ENCODE measurements at places on chromosomes 1 and 21. TPM values are rescaled to one million over a fixed set of nuclear protein-coding genes. Genes with fewer than 3 reads are reported as not detected.

The PARS2 gene
- 5.3 TPM for total RNA-seq

The MAP1LC3C gene
- total RNA-seq = not detected

The SLFNL1 gene
- total RNA-seq = under 0.01 TPM

The GABPB2 gene
- total RNA-seq = 19.3 TPM

DNA sequence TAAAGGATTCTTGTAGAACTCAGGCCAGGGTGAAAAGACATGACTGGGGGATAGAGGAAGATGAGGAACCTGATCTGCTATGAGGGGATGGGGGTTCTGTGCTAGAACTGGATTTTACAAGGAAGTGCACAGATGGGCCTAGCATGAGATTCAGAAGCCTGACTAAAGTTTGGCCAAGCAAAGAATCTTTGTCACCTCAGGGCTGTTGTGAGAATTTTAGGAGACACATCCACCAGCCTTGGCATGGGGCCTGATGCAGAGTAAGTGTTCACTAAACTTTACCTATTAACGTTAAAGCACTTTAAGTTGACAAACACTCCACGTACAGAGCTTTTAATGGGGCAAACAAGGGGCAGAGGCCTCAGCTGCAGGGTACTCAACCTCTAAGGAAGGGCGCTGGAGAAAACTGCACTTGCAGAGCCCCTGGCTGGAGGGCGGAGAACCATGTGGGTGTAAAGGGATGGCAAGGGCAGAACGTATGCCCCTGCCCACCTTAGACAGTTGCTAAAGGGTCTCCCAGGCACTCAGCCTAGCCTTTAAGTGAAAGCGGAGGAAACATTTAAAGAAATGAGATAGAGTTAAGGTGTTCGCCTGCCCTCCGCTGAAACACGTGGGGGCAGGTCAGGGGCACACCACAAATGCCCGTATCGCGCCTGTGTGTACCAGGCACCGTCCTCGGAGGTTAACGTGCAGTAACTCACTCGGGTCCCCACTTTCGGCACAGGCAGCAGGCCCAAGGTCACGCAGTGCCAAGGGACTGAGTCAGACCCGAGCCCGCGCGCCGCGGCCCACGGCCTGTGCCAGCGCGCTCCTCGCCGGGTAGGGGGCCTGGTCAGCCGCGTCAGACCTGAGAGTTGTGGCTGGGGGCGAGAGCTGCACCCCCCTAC is 990 bp upstream of the MRPS6 start:
- no peak for DNase-seq

- no peak for DNase-seq
Measured at GRCh38 chr1:17122521-17123164, 3.4 kb upstream of the PADI2 start.

DNA sequence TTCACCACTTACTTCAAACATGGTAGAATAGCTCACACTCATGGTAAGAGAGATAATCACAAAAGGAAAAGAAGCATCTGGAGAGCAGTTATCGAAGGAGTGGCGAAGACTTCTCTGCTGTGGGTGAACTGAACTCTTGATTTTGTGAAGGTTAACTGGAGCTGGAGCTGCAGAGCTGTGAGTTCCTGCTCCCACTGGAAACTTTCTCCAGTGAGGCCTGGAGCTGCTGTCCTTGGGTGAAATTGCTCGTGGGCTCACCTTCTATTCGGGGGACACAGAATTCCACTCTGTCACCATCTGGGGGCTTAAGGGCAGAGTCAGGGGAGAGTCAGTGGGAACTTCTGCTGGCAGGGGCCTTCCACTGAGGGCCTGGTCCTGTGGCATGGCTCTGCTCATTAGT is 45.9 kb downstream of the MAB21L3 start:
- DNase-seq = no peak

GRCh38 chr1:24161270-24161669 is 18.3 kb upstream of the IL22RA1 start:
- peak; percentile 20 for DNase-seq

GRCh38 chr1:172298141-172298540 is 122.3 kb upstream of the C1orf105 start:
- no peak for DNase-seq

DNA sequence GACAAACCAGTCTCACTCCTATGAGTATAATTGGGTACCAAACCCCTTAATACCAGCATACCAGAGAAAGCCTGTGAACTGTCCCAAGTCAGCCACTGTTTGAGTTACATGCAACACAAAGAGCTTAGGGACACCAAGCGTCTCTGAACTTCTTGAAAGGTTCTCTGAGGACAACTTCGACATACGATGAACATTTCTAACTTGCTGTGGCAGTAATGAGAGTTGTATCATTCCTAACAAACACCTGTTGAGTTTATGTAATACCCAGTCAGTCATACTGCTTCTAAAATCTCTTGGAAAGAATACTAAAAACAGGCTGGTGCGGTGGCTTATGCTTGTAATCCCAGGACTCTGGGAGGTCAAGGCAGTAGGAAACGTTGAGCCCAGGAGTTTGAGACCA is 18.4 kb downstream of the CCT8 start:
- DNase-seq = no peak

- no peak for DNase-seq
Measured at GRCh38 chr21:32516756-32517649, 68.3 kb downstream of the TCP10L start.

- no peak for DNase-seq
Measured at GRCh38 chr1:112133487-112133886, 144.0 kb upstream of the KCND3 start.

DNA sequence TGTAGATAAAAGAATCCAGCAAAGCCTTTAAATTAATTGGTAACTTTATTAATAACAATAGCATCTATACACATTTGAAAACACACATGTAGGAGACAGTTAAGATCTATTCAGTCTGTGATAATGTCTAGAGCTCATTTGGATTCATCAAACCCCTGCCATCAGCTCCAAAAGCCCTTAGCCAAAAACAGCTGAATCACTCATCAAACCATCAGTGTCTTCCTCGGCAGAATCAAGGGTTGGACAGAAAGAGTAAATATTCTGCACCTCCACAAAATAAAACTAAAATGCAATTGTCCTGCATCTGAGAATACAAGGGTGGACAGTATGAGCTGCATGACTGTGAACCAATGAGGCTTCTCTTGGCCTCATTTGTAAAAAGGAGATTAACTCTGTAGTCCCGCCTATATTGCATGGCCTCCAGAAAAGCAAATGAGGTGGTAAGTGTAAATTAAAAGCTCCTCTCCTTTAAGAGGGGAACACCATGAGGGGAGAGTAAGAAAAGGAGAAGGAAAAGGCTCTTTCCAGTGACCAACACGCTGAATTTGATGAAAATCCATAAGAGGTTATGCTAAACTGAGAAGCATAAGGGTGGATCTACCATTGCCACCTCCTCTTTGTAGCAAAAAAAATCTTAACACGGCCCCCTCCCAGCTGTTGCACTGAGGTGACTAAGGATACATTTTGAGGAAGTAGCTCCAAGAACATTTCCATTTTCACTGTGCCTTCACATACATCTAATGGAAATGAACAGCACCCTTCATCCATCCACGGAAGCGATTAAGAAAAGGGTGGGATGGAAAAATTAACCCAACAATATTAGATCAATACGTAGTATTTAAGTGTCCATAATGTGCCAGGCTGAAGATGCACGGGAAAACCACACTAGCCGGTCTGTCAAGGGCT is 14.7 kb upstream of the BOLA1 start:
- peak; percentile 7 for DNase-seq

DNA sequence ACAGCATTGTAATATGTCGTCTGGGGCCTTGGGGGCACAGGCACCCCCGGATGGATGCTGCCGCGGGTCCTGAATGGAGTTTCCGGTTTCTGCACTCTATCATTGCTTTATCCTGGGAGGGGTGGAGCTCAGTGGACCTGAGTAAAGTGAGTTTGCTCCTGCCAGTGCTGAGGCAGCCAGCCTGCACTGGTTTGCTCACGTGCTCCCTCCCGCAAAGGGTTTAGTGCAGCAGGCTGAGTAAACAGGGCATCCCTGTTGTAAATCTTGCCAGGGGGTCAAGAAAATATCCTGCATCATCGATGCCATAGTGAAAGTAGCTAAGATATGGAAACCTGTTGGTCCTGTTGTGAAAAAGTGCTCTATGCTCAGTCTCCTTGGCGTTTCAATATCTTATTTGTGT is 85.6 kb upstream of the BRINP3 start:
- no peak for DNase-seq

- peak; percentile 99 for DNase-seq
Measured at GRCh38 chr1:248842781-248843331, 4.8 kb downstream of the ZNF672 start.

DNA sequence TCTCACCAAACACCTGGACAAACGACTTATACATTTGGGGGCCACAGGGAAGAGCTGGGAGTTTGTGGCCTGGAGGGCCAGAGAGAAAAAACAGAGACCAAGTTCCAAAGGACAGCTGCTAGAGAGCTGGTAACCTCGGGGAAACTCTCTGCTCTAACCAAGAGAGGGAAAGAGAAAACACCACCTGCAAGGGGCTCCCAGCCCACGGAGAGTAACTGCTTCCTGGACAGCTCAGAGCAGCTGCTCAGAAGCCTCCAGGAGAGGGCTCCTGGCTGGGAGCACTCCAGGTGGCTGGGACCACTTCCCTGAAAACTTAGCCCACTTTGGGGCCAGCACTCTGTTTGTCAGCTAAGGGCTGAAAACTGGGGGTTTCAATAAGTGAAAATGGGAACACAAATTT is 154.8 kb upstream of the GRIK3 start:
- DNase-seq = no peak

DNA sequence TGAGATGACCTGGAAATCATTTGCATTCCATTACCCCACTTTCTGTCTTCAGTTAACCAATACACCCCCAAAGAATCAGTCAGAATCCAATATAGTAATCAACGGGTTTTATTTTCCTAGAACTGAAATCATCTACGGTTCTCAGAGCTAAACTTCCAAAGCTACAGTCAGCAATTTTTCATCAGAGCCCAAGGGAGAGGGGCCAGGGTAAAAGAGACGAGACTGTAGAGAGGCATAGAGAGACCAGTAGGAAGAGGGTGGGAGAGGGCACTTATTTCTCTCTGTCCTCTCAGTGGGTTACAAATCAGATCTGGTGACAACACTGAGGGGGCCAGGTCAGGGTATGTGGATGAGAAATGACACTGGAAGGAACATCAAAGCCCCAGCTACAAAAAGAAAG is 1.1 kb upstream of the MRPL24 start:
- DNase-seq = no peak

DNA sequence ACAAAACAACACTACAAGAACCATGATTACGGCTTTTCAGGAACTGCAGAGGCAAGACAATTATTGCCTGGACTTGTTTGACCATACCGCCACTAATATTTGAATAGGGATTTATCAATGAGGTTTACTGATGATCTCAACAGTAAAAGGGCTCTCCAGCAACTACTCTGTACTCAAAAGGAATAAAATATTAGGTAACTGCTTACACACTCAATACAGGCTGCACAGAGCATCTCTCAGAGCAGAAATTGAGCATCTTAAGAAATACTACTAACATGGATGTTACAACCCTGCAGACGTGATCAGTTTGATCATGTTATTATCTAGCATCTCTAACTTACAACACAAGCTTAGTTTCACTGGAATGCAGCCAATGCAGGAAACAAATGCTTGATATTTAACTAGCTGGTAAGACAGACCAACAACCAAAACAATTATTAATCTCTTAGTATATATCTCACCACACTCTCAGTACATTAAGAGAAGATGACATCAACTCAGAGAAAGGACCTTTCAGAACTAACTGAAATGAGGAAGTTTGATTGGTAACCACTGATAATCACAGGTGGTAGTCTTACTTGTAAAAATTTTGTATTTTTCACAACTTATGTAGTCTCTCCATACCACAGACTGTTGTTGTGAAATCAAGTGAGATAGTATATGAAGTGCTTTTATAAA is 52.2 kb downstream of the PUM1 start:
- DNase-seq = peak; percentile 86

DNA sequence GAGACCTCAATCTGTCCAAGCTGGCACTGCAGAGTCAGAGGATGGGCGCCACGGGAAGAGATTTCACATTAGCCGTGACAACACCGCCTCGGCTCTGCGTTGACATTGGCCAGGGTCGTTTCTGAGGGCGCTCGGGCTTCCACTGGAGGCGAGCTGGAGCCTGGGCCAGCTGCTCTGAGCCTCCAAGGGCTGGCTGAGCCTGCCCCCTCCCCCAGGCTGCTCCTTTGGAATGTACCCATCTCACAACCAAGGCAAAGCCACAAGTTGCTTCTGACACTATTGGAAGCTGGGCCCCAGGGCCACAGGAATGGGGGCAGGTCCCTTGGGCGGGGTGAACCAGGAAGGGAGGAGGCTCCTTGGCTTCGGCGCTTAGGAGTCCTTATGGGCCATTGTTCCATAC is 12.7 kb downstream of the GPR3 start:
- no peak for DNase-seq

DNA sequence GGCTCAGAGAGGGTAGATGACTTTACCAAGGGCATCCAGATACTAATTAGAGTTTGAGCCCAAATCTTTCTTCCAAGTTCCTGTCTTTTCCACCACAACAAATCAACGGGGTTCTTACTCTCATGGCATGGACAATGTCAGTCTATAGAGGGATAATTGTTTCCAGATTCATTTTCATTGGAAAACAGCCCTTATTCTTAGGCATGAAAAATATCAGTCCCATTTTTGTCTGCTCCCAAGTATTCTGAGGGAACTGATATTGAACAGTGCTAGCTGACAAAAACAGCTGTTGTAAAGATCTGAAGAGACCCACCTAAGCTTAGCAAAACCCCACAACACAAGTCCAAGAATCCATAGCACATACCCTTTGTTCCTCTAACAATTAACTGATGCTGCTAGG is 349.1 kb upstream of the BEND5 start:
- no peak for DNase-seq

DNA sequence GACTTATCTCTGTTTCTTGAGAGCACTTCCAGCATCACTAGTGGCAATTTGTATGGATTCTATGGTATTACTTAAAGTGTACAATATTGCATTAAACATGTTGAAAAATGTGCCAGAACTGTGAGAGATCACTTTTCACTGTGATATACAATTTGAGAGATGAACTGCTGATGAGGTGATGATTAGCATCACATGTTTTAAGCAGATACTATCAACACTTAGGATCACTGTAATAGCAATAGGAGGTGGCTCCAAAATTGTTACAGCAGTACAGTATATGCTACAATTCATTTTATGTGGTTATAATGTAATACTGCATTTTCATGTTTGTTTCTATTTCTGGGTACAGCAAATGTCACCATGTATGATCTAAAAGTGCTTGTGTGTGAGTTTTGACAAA is 570.0 kb downstream of the PTPRC start:
- no peak for DNase-seq

DNA sequence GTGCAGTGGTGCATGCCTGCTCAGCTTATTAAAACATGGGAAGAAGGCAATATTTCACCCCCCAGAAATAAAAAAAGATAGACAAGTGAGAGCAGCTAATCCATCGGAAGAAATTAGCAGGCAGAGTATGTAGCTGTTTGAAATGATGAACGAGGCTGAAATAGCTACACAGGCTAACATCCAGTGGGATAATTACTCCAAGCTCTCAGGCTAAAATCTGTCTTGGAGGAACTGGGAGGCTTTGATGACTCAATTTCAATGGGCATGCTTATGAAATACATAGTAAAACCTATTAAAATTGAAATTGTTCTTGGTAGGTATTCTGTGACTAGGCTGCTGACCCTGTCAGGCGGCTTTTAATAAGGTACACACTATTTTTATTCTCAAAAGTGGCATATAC is 84.1 kb upstream of the RRP15 start:
- DNase-seq = no peak

GRCh38 chr1:21524686-21525339 is 15.6 kb downstream of the ALPL start:
- no peak for DNase-seq
